CD4-positive, alpha-beta T cell (primary cell): ENCODE measurements at places on chromosomes 7 and 10.

- DNase-seq: no peak
These were observed 11.4 kb downstream of the ZNF488 start for GRCh38 chr10:47372726-47373125.

DNA sequence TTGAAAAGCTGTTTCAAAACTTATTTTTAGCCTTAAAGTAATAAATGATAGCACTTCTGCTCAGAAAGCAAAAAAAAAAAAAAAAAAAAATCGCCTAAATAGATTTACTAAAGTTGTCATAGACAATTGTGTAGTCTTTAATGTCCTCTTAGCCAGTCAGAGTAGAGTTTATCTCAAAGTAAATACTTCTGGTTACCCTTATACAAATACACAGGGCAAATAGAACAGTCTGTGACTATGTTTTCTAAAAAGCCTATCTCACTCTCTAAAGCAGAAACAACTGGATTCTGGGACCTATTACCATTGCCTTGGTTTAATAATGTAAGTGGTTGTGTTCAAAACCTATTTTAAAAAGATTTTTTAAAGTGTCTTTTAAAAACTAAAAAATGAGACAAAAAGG is 156.2 kb upstream of the THSD7A start:
- DNase-seq: no peak

- no peak for DNase-seq
These were observed 268.6 kb downstream of the KLF6 start for GRCh38 chr10:3516234-3516922.

- DNase-seq: no peak
These were observed 121.8 kb downstream of the ARID5B start for GRCh38 chr10:62023329-62023728.

GRCh38 chr10:1050554-1050953 is 1.6 kb upstream of the IDI1 start:
- peak; percentile 32 for DNase-seq

GRCh38 chr10:8396675-8397074 is 342.2 kb downstream of the GATA3 start:
- DNase-seq: no peak

GRCh38 chr10:120260456-120260855 is 196.6 kb upstream of the PLPP4 start:
- DNase-seq: no peak

DNA sequence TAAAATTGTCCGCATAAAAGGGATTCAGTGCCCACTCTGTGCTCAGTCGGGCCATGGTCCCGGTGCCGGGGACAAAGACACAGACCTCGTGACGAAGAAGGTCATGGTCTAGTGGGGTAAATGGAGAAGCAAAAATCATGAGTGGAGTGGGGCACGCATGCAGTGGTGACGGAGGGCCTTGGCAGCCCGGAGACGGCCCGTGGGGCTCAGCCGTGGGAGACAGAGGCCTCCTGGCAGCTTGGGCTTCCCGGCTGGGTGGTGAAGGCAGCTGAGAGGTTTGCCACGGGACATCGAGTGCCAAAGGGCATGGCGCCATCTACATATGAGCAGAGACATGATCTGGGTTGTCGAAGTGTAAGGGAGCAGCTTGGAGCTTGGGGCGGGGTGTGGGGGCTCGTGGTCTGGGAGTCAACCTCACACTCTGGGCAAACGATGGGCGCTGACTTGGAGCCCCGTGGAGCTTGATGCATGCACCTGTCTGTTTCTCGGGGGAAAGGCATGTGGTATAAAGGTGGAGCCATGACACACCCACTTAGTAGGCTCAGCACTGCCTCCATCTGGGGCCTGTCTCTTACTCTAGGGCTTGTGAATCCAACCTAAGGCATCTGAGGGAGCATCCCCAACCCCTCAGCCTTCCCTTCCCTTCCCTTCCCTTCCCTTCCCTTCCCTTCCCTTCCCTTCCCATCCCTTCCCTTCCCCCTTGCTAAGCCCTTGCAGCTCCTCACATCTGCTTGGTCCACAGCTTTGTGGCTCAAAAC is 151.0 kb upstream of the INSYN2A start:
- no peak for DNase-seq

GRCh38 chr7:74494076-74494548 is 40.4 kb downstream of the GTF2IRD1 start:
- no peak for DNase-seq

DNA sequence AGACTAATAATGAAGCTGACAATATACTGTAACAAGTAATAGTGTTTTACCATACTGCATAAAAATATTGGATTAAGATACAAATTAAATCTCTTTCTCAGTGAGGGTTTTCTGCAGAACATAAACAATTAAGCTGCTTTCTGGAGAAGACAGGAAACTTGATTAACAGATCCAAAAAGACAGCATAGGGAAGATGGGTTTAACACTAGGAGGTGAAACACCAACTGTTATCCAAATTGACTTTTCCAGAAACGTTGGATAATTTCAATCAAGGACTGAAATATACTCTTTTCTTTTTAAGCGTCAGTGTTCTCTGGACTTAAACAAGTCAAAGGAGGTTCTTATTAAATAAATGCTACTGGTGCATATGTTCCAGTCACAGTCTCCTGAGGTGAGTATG is 45.3 kb upstream of the IMMP2L start:
- DNase-seq: no peak

DNA sequence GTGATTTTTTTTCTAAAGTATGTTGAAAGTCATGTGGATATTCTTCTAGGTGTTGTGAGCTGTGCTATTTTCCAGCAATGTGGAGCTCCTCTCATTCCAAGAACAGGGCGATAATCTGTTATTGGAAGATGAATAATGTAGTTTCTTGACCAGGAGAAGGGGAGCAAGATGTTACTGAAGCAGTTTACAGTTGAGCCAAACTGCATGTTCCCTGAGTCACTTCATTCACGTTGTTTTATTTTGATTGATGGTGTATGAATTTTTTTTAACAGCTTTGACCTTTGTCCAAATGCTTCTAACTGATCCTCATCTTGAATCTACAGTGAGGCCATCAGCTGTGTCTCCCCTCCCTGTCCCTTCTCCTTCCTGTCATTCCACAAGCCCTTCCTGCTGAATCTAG is 277.1 kb upstream of the KLF6 start:
- no peak for DNase-seq
